Sigmoid colon (tissue), 7 donors: ENCODE measurements at places on chromosomes 16 and 17.

DNA sequence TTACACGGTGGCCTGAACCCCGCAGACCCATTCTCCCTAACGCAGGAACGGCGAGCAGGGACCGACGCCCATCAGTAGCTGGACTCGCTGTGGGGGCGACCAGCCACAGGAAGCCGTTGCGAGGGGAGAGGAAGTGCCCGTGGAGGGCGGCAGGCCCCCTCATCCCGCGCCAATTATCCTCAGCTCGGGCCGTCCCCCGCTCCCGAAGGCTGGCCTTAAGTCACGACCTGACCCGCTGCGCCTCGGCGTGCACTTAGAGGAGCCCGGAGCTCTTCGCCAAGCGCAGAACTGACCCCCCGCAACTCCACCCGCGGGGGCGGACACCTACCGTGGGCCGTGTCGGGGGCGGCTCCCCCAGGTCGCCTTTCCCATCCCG is 401 bp downstream of the ARL16 start:
- no peak for DNase-seq

DNA sequence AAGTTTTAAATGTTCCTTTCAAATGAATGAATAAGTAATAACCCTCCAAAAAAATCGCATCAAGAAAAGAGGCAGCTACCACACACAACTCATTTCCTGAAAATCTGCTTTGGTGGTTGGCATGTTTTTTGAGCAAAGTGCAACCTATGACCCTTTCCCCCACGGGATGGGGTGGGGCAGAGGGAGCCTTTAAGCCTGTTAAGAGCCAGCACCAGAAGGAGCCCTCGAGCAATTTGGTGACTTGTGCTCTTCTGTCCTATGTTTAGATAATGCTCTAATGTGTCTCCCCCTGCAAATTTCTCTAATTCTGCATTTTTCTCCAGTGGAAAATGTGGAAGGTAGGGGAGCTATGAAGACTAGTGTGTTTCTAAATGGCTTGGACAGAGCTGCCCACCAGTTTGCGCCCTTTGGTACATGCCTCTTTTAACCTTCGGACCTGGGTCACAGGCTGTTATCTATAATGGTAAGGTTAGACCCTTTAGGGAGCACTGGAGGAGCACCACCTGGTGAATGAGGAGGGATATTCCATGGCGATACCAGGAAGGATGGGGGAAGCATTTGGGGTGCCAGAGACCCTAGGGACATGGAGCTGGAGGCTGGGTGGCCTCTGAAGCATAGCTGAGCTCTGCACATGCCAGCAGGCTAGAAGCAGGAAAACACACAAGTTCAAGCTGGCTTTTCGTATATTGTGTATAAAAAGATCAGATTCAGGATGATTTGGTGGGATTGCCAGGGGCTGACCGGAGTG is 1.6 kb downstream of the PYCARD start:
- DNase-seq = no peak

DNA sequence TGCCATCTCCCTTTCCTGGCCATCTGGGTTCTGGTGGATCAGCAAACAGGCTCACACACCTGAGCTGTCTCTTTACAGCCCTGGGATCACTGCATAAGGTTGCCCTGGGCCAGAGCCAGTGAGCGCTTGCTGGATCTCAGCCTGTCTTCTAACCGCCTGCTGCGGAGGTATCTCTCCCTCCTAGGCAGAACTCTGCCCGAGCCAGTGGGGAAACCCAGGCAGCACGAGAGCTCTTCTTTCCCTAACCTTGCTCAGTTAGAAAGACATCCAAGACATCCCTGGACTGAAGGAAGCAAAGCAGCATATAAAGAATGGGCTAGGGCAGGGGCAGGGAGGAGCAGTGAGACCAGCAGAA is 6.4 kb downstream of the HAS3 start:
- no peak for DNase-seq

- DNase-seq = no peak
These were observed 38.0 kb downstream of the AXIN2 start for GRCh38 chr17:65523411-65523810.

DNA sequence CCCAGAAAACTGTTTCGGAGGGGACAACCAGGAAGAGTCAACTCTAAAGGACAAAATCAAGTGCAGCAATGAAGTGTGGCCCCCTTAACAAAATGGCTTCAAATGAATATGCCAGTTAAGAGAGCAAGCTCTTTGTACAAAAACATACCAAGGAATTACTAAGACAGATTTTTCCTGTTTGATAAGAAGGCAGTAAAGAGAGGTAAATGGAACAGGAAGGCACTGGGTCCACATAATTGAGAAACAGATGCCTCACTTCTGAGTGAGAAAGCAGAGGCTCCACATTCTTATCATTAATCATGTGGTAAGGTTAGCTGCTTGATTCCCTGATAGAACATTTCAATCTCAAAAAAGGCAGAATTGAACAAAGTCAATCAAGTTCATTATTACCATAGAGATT is 44.9 kb downstream of the MBTD1 start:
- no peak for DNase-seq

GRCh38 chr17:77881545-77881944 is 77.0 kb upstream of the TNRC6C start:
- peak; percentile 91 for DNase-seq

DNA sequence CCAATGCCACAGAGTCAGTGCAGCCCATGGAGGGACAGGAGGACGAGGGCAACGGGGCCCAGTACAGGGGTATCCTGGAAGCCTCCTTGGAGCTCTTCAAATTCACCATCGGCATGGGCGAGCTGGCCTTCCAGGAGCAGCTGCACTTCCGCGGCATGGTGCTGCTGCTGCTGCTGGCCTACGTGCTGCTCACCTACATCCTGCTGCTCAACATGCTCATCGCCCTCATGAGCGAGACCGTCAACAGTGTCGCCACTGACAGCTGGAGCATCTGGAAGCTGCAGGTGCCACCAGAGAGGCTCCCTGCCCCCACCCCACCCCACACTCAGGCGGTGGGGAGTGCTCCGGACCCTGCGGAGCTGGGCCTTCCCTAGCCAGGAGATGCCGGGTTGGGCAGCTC is 16.6 kb downstream of the TRPV2 start:
- DNase-seq = no peak

DNA sequence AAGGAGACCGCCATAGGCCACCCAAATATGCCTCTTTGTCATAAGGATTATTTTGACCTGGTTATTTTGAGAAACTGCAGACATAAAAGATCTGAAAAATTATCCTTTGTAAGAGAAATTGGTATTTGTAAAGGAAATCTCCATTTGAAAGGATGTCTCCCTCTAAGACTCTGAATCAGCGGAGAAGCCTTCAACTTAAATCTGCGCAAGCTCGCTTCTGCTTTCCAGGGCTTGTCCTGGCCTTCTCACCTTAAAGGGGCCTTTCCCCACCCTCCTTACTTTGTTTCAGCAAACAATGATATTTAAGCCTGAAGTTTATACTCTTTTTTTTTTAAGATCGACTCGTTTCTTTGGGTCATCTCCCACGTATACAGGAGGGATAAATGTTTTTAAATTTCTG is 34.5 kb downstream of the HSBP1 start:
- DNase-seq = peak; percentile 1

- peak; percentile 89 for DNase-seq
These were observed 457.7 kb upstream of the MAF start for GRCh38 chr16:80058214-80058613.

GRCh38 chr17:17691468-17692263 is 10.4 kb downstream of the RAI1 start:
- no peak for DNase-seq

- DNase-seq = no peak
These were observed 38.9 kb upstream of the PLCG2 start for GRCh38 chr16:81740169-81740568.

DNA sequence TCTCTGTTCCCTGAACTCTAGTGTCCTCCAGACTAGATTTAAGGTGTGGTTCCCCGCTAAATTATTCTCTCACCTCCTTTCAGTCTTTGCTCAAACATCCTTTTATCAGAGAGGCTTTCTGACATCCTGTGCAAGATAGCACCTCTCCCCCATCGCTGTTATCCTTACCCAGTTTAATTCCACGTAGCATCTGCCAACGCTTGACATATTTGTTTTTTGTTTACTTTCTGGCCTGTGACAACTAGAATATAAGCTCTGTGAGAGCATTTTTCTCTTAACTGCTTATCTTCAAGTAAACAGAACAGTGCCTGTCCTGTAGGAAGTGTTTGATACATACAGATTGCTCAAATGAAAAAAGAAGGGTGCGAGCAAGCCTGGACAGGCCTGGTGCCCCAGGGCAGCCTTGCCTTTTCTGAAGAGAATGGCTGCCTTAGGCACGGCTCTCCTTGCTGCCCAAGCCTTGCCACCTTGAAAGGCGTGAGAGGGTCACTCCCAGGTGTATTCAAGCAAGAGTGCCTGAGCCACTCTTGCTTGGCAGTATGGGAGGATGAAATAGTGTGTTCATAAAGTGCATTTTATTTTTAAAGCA is 9.7 kb downstream of the DYNLL2 start:
- no peak for DNase-seq

DNA sequence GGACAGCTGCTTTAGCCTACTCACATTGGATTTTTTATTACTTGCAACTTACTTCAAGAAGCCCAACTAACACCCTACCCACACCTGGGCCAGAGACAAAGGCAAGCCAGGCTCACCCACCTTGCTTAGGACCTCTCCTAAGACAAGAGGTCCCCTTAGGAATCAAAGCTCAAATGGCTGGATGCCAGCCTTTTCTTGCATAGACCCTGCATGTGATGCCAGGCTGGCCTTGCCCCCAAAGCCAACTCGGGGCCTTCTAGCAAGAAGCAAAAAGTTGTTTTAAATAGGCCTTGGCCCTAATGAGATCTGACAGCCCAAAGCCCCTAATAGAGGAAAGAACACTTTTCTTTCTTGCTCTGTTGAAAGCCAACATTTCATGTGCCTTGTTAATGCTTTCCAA is 20.7 kb downstream of the GPRC5B start:
- no peak for DNase-seq

GRCh38 chr16:85716022-85716679 is 27.4 kb upstream of the GINS2 start:
- DNase-seq = no peak

DNA sequence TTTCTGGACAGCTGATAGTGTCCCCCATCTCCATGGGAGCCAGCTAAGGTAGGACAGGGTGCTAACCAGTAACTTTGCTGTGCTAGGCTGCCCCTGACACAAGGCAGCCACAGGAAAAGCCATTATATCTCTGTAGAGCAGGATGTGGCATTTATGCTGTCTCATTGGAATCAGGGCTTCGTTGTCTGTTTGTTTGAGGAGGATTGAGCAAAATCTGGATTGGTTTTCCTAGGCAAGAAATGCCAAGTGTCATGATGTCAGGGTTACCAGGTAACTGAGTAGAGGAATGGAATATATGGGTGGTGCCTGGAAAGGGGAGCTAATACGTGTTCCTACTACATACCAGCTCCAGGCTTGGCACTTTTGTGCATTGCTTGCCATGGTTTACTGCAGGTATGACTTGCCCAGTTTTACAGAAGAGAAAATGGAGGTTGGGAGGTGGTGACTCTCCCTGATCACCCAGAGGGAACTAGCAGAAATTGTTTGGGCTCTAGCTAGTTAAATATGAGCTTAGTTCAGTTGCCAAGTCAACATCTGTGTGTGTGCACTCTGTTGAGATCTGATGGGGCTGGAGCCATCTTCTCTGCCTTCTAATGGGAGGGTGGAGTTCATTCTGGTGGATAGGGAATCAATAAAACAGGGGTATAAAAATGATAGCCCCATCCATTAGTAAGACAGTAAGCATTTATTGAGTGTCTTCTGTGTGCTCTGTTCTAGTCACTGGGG is 33.9 kb downstream of the GNAO1 start:
- no peak for DNase-seq

- no peak for DNase-seq
These were observed 37.4 kb downstream of the HIC1 start for GRCh38 chr17:2092253-2092652.

DNA sequence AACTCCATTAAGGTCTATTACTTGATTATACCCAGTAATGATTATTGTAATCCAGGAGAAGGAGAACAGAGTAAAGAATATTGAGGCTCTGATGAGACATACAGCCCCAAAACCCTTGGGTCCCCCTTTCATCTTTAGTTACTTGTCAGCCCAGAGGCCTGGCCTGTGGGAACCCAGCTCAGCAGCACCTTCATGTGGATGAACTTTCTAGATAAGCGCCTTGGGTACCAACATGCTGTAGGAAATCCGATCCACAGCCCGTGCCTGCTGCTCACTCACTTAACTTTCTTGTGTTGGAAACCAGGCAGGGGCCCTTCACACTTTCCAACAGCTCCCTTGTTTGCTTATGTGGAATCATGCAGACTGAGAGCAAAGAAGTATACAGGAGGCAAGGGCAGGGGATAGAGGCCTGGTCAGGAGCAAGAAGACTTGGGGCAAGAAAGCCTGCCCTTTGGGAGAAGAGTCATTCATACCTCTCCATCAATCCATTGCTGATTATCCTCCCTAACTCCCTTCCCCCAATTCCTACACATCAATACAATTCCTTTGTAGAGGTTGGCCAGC is 64.0 kb upstream of the SOX9 start:
- DNase-seq = no peak

DNA sequence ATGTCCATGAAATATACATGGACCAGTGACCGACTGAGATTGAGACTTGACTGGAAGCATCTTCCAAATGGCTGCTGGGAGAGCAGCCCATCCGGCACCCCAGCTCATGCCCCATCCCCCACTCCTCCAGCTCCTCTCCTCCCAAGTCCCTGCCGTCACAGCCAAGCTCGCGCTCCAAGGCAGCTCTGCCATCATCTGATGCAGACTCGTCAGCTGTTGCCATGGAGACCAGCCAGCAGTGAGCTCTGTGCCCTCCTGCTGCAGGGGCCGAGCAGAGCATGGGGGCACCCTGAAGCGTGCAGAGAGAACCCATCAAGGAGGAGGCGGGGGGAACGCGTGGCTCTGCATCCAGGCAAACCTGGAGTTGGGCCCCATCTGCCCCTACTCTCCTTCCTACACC is 74.5 kb upstream of the TNRC6C start:
- DNase-seq = no peak

GRCh38 chr16:68217506-68217905 is 18.4 kb downstream of the ESRP2 start:
- DNase-seq = no peak

DNA sequence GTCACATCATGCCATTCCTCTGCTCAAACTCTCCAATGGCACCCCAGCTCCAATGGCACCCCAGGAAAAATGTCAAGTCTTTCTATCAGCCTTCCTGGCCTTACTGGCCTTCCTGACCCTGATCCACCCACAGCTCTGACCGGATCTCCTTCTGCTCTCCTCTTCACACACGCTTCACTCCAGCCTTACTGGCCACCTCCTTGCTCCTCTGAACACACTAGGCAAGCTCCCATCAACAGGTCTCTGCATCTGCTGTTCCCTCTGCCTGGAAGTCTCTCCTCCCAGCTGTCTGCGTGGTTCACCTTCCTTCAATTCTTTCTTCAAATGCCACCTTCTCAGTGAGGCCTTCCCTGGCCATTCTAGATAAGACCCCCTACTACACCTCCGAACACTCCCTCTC is 43.4 kb downstream of the MYO1D start:
- no peak for DNase-seq
